HCT116 (cell line): ENCODE measurements at places on chromosomes 11 and 22.

- no peak for DNase-seq
Measured at GRCh38 chr11:19349340-19350025, 108.7 kb upstream of the E2F8 start.

DNA sequence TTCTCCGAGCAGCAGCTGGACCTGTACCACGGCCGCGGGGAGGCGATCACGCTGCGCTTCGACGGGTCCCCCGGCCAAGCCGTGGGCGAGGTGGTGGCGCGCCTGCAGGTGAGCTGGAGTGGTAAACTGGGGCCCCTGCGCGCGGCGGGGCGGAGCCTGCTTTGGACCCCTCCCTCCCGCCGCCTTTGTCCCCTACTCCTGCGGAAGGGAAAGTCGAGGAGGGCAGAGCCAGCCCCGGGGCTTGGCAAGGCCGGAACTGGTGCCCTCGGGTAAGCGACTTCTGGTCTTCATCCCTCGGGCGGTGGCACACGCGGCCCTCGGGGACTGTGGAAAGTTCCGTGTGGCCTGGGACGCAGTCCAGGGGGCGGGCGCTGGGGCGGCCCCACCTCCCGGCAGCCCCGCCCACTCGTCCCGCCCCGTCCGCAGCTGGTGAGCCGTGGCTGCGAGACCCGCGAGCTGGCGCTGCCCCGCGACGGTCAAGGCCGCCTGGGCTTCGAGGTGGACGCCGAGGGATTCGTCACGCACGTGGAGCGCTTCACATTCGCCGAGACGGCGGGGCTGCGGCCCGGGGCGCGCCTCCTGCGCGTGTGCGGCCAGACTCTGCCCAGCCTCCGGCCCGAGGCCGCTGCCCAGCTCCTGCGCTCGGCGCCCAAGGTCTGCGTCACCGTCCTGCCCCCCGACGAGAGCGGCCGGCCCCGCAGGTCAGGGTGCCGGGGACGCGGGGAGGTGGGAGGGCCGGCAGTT is 9.2 kb downstream of the SIPA1 start:
- DNase-seq, result no peak

GRCh38 chr11:113838005-113838404 is 37.4 kb downstream of the USP28 start:
- no peak for DNase-seq

GRCh38 chr11:122306831-122307391 is 190.9 kb upstream of the BLID start:
- DNase-seq, result no peak
